Cardiac muscle cell (in vitro differentiated cells and primary cell): ENCODE measurements at places on chromosomes 4 and X.

DNA sequence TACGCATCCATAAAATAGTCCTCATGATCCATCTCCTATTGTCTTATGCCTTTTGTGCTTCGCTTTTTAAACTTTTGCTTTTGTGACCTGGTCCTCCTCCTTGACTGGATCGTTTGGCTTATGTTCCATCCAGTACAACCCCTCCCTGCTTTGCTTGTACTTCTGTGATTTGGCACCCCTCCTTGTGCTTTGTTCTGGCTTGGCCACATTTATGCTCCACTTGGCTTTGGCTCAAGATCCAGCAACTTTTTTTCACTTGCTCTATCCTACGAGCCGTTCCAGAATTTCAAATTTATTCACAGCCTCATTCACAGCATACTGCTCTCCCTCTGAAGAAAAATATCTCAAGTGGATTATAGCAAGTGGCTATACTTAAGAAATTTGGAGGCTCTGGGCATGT lies 28.0 kb upstream of the GLRA2 start:
- no peaks in the 10 kb centered on the region for H3K36me3 ChIP-seq
- H3K4me3 ChIP-seq: no peak overlapping the region
- DNase-seq: no peak
- H3K27ac ChIP-seq: no peak overlapping the region
- H3K4me1 ChIP-seq: no peaks in the 10 kb centered on the region

DNA sequence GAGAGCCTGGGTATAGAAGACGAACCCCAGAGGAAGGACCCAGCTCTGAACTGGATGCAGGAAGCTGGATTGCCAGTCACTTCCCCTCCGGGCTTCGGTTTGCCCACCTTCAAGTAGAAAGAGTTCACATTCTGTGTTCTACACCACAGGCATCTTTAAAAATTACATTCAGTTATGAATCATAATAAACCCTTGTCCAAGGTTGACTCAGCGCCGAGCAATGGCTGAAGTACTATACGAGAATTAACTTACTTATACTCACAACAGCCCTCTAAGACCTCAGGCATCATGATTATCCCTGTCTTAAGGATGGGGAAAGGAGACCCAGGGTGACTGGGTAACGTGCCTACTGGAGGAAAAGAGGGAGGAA lies 72.5 kb downstream of the EVC2 start:
- no peak overlapping the region for H3K27ac ChIP-seq
- peak; percentile 38 for DNase-seq
- no peaks in the 10 kb centered on the region for H3K4me1 ChIP-seq
- H3K4me3 ChIP-seq: no peak overlapping the region
- H3K36me3 ChIP-seq: peaks cover 4% of the 10 kb centered on the region

DNA sequence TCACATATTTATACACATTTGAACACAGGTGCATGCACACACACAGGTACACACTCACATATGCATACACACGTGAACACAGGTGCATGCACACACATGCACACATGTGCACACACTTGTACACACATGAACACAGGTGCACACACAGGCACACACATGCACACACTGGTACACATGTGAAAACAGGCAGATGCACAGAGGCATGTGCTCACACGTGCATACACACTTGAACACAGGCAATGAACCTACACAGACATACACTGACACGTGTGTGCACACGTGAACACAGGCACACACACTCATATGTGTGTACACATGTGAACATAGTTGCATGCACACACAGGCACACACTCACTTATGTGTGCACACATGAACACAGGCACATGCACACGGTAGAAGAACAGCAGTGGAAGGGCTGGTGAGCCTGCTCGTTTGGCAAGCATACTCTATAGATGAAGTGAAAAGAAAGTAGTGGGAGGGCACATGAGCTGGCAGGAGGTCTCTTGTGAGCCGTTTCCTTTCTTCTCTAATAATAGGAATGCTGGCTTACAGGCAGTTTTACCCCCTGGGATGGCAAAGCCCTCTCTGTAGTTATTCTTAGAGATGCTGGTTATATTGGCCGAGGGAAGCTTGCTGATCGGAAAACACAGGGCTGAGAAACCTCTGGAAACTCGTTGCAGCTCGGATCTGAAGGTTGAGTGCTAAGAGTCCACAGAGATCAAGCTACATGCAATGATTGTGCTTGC lies 279.6 kb upstream of the CLNK start:
- DNase-seq: no peak
- H3K27ac ChIP-seq: no peak overlapping the region
- no peak overlapping the region for H3K4me3 ChIP-seq
- no peaks in the 10 kb centered on the region for H3K36me3 ChIP-seq

DNA sequence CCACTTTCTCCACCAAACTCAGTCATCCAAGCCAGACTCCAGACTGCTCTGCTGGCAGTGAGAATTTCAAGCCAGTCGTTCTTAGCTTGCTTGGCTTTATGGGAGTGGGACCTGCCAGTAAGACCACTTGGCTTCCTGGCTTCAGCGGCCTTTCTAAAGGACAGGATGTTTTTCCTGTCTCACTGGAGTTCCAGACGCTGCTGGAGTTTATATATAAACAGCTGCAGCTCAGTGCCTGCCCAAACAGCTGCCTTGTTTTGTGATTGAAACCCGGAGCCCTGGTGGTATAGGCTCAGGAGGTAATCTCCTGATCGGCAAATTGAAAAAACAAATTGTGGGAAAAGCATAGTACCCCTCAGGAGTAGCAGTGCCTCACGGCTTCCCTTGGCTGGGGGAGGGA lies 1165.8 kb upstream of the ADGRL3 start:
- H3K27me3 ChIP-seq: no peaks in the 10 kb centered on the region
- DNase-seq: no peak
- no peaks in the 10 kb centered on the region for H3K36me3 ChIP-seq
- H3K4me3 ChIP-seq: no peak overlapping the region
- no peaks in the 10 kb centered on the region for H3K4me1 ChIP-seq

GRCh38 chr4:139973616-139974015 lies 180.4 kb downstream of the MAML3 start:
- no peak overlapping the region for H3K4me3 ChIP-seq
- DNase-seq: no peak
- no peak overlapping the region for H3K27ac ChIP-seq

DNA sequence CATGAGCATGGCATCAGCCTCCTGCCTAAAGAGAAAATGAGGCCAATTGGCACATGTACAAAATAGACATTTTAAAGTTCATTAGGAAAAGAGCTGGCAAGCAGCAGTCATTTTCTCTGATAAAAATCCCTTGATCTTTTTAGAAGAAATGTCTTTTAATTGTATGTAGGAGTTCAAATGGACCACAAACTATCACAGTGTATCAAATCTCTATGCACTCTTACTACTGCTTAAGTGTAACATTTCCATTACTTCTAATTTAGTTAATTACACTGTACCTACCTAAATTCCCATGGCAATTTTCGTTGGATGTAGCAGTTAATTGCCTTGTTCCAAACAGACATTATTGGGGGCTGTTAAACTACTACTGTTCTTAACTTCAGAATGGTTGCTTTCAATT lies 233.7 kb upstream of the TECRL start:
- no peak for DNase-seq
- no peaks in the 10 kb centered on the region for H3K4me1 ChIP-seq
- no peak overlapping the region for H3K4me3 ChIP-seq
- no peak overlapping the region for H3K27ac ChIP-seq
- H3K27me3 ChIP-seq: no peaks in the 10 kb centered on the region
- no peaks in the 10 kb centered on the region for H3K36me3 ChIP-seq

DNA sequence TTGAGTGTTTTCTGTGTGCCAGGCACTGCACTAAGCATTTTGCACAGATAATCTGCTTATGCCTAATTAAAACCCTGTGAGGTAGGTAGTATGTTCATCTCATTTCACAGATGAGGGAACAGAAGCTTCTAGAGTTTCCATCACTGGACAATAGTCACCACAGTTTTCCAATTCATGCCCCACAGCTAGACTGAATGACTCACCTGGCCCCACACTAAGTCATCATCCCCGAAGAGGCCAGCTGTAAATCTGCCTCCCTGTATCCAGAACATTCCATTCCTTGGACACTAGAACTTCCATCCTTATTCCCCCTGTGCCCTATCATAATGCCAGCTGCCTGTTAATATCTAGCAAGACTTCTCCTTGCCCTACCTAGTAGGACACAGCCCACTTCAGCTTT lies 40.9 kb upstream of the NYX start:
- H3K4me3 ChIP-seq: no peak overlapping the region
- no peaks in the 10 kb centered on the region for H3K27me3 ChIP-seq
- H3K27ac ChIP-seq: no peak overlapping the region
- no peaks in the 10 kb centered on the region for H3K4me1 ChIP-seq
- DNase-seq: no peak

GRCh38 chrX:50594788-50595187 lies 124.2 kb upstream of the DGKK start:
- no peaks in the 10 kb centered on the region for H3K27me3 ChIP-seq
- DNase-seq: no peak
- no peak overlapping the region for H3K4me3 ChIP-seq
- no peak overlapping the region for H3K27ac ChIP-seq
- H3K36me3 ChIP-seq: no peaks in the 10 kb centered on the region
- H3K4me1 ChIP-seq: no peaks in the 10 kb centered on the region

DNA sequence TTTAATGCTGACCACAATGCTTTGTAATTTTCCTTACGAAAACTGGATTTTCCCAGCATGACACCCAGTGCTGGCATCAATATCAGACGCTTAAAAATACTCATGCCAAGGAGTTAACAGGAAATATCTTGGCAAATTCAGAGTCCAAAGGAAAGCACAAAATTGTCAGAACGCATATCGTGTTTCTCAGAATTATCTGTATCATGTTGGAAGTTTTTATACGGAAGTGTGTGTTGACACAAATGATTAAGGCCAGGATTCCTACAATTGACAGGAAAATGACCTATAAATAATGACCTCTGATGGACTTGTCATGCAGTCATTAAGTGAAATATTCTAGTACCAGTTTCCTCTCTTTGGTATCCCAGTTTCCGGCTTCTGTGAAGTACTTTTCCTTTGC lies 132.1 kb upstream of the TLL1 start:
- no peak overlapping the region for H3K4me3 ChIP-seq
- no peak overlapping the region for H3K27ac ChIP-seq
- H3K4me1 ChIP-seq: no peaks in the 10 kb centered on the region

GRCh38 chr4:162347842-162348213 lies 184.0 kb upstream of the FSTL5 start:
- peak; percentile 7 for DNase-seq
- H3K27ac ChIP-seq: no peak overlapping the region
- no peaks in the 10 kb centered on the region for H3K4me1 ChIP-seq
- no peaks in the 10 kb centered on the region for H3K27me3 ChIP-seq
- no peaks in the 10 kb centered on the region for H3K36me3 ChIP-seq
- H3K4me3 ChIP-seq: no peak overlapping the region

DNA sequence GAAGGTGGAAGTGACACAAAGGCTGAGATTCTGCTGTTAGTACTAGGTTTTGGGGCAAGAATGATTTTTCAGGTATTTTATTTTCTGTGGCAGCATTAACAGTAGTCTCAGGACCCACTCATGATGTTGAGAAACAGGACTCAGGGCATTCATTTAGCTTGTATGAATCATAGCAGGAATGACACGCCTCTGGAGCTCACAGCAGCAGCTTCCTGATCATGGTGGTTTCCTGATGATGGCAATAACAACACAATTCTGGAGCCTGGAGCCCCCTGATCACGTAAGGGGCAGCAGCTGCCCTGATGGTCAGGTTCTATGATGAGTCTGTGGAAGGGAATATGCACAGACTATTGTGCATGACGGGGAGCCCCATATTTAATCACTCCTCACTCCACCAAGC lies 47.0 kb downstream of the TASL start:
- H3K4me3 ChIP-seq: no peak overlapping the region
- no peaks in the 10 kb centered on the region for H3K36me3 ChIP-seq
- H3K4me1 ChIP-seq: no peaks in the 10 kb centered on the region
- DNase-seq: peak; percentile 43

- peak; percentile 38 for DNase-seq
- no peaks in the 10 kb centered on the region for H3K27me3 ChIP-seq
- no peak overlapping the region for H3K27ac ChIP-seq
- no peak overlapping the region for H3K4me3 ChIP-seq
- no peaks in the 10 kb centered on the region for H3K36me3 ChIP-seq
Measured at GRCh38 chr4:168388890-168389289, 70.3 kb upstream of the DDX60 start.
